Naive thymus-derived CD8-positive, alpha-beta T cell (primary cell): ENCODE measurements at places on chromosomes 6 and 20. TPM values are rescaled to one million over a fixed set of nuclear protein-coding genes. Genes with fewer than 3 reads are reported as not detected.

Gene TP53TG5
- polyA plus RNA-seq, result 0.55 TPM

DNA sequence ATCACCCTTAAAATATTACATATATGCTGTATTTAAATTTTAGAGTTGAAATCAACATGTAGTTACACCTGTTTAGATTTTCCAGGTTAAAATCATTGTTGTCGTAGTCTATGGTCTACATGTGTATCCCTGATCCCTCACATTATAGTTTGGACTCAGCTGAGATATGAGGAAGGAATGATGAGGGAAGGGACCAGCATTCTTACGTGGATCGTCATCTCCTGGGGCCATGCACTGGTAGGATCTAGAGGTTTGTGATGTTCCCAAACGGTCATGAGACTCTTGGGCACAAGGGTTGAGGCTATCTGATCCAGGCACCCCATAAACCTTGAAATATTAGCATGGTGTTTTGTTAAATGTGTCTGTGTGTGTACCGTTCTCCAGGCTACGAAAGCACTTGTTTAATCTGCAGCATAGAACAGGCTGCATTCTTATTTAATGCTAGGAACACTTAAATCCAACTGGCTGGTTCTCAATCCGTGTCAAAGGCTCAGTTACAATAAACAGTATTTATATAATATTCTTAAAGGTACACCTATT, 55.4 kb downstream of the IPCEF1 start:
- H3K4me3 ChIP-seq, result no peak overlapping the region
- peaks cover 6% of the 10 kb centered on the region for H3K4me1 ChIP-seq
- no peak for DNase-seq
- no peak overlapping the region for H3K27ac ChIP-seq

Gene FOXA2
- polyA plus RNA-seq, result not detected

DNA sequence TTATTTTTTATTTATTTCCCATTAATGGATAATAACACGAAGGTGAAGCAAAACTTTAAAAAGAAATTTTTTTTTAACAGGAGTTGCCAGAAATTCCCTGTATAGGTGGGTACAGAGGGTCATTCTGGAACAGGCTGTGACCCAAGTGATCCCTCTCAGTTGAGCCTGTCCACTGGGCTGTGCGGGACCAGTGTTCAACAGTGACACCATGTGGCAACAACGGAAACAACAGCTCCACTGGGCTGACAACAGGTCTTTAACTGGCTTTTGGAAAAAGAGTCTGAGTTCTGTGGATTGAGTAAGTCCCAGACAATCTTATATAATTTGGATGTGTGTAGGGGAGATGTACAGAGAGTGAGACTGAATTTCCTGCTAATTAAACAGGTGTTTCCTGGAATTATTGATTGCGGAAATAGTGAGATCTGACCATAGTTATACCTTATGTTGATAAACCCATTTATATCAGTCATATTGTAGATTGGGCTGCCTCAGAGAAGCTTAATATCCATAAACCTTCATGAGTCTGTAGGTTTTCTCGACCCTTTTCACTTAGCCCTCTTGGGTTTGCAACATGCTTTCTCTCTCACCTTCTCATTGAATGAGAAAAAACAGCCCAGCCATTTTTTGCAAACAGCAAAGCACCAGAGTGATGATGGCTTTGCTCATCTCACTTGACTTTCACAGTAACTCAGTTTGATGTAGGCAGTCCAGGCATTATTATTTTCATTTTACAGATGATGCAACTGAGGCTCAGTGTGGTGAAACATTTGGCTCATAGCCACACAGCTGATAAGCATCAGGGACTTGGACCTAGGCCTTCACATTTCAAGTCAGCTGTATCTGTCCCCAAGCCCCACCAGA, 17.5 kb downstream of the KIAA1755 start:
- DNase-seq, result no peak
- H3K36me3 ChIP-seq, result peaks cover 2% of the 10 kb centered on the region
- no peaks in the 10 kb centered on the region for H3K4me1 ChIP-seq
- H3K4me3 ChIP-seq, result no peak overlapping the region

DNA sequence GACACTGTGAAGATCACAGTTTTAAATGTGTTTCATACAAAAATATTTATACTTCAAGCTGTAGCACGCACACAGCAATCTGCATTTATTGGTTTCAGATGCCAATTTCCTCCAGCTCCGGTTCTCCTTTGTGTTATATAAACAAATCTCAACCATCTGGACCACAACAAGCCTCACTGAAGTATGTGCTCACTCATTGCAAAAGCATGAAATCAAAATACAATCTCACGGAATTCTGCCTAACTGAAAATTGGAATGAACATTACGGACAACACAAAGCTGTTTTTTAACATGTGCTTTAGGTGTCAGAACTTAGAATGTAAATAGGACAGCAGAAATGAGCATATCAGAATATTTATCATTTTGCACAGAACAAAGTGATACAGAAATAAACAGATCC, 38.0 kb downstream of the RCAN2 start:
- no peak overlapping the region for H3K27ac ChIP-seq
- H3K4me1 ChIP-seq, result no peaks in the 10 kb centered on the region
- peaks cover 3% of the 10 kb centered on the region for H3K27me3 ChIP-seq
- no peaks in the 10 kb centered on the region for H3K36me3 ChIP-seq
- H3K4me3 ChIP-seq, result no peak overlapping the region

DNA sequence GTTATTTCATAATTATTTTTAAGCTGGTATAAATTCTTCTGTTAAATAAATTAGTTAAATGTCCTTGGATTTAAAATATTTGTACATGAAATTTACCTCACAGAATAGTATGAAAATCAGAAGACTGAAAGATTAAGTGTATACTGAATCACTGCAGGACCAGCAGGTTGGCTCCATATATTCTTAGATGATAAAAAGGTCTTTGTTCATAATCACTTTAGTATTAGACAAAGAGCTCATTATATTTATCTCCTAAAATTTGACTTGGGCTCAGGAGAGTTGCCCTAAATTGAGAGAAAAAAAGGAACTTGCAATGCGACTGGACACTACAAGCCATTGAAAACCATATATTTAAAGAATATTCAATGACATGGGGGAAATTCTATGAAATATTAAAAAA, 766.4 kb upstream of the CITED2 start:
- no peak overlapping the region for H3K27ac ChIP-seq
- no peaks in the 10 kb centered on the region for H3K4me1 ChIP-seq
- no peaks in the 10 kb centered on the region for H3K27me3 ChIP-seq
- no peaks in the 10 kb centered on the region for H3K36me3 ChIP-seq
- DNase-seq, result no peak

DNA sequence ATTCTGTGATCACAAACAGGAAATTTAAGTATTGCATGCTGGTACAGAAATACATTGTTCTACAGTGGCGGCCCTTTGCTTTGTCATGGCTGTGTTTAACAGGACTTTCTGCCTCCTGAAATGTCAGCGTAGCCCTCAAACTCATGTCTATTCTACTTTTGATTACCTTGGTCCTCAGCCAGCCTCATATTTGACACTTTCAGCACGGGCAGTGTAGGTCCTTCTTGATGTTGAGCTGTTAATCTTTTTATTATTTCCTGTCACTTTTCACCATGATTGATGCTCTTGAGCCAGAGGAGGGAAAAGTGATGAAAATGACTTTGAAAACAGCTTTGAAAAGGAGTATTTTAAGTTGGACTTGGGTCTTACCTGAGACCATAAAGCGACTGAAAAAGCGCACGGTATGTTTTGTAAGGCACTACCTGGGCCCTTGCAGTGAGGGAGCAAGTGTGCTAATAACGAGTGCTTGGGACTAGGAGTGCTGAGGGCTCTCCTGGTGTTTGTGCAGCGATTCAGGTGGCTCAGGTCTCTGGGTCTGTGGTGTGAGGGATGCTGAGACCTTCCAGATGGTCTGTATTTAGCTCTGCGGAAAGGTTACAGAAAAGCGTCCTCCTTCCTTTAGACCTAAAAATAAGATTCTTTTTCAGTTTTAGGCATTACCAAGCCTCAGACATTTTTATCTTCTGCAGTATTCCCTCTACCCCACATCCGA, 45.2 kb upstream of the RREB1 start:
- DNase-seq, result no peak
- no peak overlapping the region for H3K27ac ChIP-seq
- H3K4me3 ChIP-seq, result no peak overlapping the region
- H3K36me3 ChIP-seq, result no peaks in the 10 kb centered on the region
- H3K4me1 ChIP-seq, result peaks cover 2% of the 10 kb centered on the region

Gene VSX1
- polyA plus RNA-seq, result not detected

Gene TREM1
- 0.36 TPM for polyA plus RNA-seq

DNA sequence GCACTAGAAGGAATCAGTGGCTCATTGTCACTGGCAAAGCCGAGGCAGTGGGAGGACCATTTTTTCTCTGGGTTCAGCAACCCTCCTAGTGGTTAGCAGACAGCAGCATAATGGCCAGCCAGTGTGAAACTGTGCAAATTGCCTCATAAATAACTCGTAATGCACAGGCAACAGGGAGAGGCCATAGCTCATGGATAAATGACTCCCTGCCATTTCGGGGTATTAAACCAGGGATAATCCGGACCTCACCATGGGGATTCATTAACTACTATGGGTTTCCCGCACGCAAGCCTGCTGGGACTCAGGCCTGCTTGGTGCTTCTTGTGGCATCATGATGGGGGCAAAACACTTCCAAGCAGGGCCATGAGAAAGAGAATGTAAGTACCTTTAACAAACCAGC, 158.2 kb upstream of the CHD6 start:
- peak overlapping the region; percentile 50 for H3K27ac ChIP-seq
- H3K4me3 ChIP-seq, result no peak overlapping the region
- no peak for DNase-seq

GRCh38 chr6:13468839-13469238, 18.6 kb downstream of the GFOD1 start:
- no peaks in the 10 kb centered on the region for H3K4me1 ChIP-seq
- H3K4me3 ChIP-seq, result no peak overlapping the region
- no peaks in the 10 kb centered on the region for H3K36me3 ChIP-seq
- H3K27me3 ChIP-seq, result no peaks in the 10 kb centered on the region
- DNase-seq, result no peak
- H3K27ac ChIP-seq, result no peak overlapping the region

GRCh38 chr6:2862712-2863181, 21.1 kb upstream of the SERPINB1 start:
- no peak for DNase-seq
- H3K4me1 ChIP-seq, result peaks cover 56% of the 10 kb centered on the region
- H3K36me3 ChIP-seq, result peaks cover 3% of the 10 kb centered on the region
- peak overlapping the region; percentile 95 for H3K27ac ChIP-seq

DNA sequence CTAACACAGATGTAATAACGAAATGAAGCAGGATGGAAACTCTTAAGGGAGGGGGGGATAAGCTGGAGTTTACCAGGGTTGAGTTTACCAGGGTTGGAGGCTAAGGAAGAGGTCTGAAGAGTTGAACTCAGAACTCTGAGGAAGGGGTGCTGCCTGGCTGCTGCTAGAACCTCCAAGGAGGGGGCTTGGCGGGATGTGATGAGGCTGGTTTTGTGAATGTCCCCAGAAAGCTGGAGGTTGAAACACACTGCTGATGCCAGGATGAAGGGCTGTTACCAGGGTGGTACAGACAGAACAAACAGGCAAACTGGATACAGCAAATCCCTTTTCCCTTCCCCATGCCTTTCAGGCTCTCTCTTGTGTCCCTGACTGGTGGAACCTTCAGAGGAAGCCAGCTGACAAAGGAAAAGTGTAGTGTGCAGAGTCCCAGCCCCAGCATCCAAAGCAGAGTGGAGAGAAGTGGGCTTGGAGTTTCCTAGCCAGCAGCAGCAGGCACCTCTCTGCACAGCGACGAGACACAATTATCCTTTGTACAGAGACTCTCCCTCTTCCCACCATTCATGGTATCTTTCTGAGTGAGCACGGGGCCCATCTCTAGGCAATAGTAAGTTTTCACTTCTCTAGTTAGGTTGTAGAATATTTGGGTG, 23.7 kb downstream of the UBE2V1 start:
- DNase-seq, result no peak
- H3K27ac ChIP-seq, result peak overlapping the region; percentile 27
- H3K4me3 ChIP-seq, result no peak overlapping the region
- H3K4me1 ChIP-seq, result peaks cover 28% of the 10 kb centered on the region
- H3K36me3 ChIP-seq, result peaks cover 62% of the 10 kb centered on the region

GRCh38 chr6:106110164-106110826, 24.2 kb downstream of the PRDM1 start:
- peaks cover 58% of the 10 kb centered on the region for H3K4me1 ChIP-seq
- H3K27ac ChIP-seq, result no peak overlapping the region
- no peaks in the 10 kb centered on the region for H3K36me3 ChIP-seq
- H3K27me3 ChIP-seq, result peaks cover 56% of the 10 kb centered on the region
- no peak overlapping the region for H3K4me3 ChIP-seq

DNA sequence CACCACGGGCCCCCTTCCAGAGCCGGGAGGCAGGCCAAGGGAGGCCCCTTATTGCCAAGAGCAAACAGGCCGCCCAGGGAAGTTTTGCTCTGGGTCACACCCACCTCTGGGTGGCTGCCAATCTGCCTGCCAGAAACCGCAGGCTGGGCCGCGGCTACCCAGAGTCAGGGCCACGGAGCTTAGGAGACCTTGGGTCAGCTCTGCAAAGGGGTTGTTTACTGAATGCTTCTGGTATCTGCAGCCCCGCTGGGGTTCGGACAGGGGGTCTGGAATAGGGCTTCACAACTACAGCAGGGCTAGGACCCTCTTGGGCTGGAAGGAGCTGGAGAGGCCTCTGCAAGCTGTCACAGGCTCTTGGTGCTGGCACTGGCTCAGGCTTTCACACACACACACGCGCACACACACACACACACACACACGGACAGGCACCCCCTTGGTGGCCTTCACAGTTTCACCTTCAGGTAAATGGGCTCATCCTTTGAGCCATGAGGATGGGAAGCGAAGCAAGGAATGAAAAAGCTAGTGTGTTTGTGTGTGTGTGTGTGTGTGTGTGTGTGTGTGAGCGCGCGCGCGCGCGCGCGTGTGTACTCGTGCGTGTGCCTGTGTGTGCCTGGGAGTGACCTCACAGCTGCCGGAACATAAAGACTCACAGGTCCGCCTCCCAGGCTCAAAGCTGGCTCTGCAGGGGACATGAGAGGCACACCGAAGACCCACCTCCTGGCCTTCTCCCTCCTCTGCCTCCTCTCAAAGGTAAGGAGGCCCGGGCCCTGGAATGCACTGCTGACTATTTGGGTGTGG, at the start of gene CCN5:
TSS of gene CCN5 (plus strand) at position 669 of the 798 bp plus-strand sequence. CDS start at position 691, 22 bp downstream.
- no peak for DNase-seq
- H3K27ac ChIP-seq, result no peak within 1 kb of the TSS
- no peaks in the 10 kb centered on the region for H3K36me3 ChIP-seq
- peaks cover 4% of the 10 kb centered on the region for H3K4me1 ChIP-seq
- no peaks in the 10 kb centered on the region for H3K27me3 ChIP-seq
